ENCODE measurements at places on chromosomes 12 and 14. TPM values are rescaled to one million over a fixed set of nuclear protein-coding genes. Genes with fewer than 3 reads are reported as not detected.

GRCh38 chr12:111034886-111035577 lies 114.7 kb upstream of the MYL2 start:
- no peak for DNase-seq

DNA sequence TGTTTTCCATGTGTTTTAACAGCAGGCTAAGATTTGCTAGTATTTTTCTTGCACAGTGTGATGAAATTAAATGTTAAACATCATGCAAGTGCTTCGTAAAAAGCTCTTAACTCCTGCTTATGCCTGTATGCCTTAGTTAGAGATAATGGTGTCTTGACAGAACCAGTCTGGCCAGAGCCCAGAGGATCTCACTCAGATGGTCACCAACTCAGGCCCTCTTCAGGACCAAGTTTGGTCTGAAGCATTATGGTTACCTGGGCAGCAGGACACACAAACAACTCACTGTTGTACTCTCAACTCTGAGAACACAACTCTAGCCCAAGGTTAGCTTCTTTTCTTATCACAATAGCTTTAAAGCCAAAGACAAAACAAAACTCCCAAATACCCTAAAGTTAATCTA lies 115.4 kb downstream of the KIF21A start:
- no peak for DNase-seq

The ZNF891 gene
- total RNA-seq, result 6.2 TPM

DNA sequence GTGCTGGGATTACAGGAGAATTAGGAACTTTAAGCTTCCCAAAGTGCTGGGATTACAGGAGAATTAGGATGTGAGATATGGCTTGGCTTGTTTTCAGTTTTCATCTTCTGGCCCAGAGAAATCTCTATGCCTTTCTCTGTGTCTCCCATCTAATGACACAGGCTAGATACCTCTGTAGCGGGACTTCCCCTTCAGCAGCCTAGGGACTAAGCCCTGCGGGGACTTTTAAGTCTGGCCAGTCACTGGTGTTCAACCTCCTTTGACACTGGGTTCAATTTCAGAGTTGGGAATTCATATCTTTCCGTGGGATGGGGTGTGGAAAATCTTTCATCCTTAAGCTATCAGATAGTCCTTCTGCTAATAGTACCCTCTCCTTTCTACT lies 6.2 kb downstream of the RFC5 start:
- DNase-seq, result no peak

DNA sequence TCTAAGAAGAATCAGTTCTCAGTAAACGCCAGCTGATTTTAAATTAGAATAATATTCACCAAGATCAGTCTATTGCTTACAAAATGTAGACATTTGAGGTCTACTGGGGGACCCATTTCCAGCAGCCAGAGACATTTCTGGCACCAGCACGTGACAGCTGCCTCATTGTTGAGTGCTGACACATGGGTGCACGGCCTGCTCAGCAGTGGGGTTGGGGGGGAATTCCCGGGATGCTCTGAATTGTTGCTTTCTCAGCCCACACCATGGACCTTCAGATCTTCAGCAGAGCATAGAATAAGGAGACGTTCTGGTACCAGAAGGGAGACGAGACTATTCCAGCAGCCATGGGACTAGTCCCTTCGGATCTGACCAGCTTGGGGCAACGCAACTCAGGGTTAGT lies 18.3 kb downstream of the PLEKHG7 start:
- no peak for DNase-seq

GRCh38 chr12:102959391-102959790 lies 1.9 kb downstream of the ASCL1 start:
- no peak for DNase-seq

The LRRC23 gene
- total RNA-seq, result 9.1 TPM

The WNT1 gene
- total RNA-seq, result 1.8 TPM

DNA sequence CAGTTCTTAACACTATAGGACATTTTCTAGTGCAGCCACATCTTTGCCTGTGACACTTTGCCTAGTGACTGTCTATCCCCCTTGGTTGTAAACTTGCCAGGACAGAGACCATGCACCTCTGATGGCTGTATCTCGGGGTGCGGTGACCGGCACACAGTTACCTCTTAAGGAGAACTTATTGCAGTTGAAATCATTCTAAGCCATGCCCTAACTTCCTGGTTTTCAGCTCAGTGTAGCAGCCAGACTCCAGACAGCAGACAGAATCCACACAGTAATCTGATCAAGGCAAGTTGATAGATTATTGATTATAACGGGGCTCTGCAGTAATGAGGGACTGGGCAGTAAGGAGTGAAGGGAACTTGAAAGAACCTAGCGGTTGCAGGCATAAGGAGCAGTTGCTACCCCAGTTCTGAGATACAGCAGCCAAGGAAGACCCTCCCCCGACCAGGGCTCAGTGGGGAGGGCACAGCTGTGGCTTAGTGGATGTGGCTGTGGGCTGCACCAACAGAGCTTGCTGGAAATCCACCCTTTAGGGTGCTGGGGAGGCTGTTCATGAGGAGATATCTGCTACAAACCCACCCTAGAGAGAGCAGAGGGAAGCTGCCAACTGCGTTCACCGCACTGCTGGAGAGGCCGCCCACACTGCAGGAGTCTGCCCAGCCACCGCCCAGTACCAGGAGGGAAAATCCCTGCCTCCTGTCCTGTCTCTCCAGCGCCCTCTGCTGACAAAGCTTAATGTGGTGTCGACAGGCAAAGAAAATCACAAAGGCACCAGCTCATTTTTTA lies 58.2 kb upstream of the BEGAIN start:
- DNase-seq, result peak; percentile 77

- DNase-seq, result no peak
These were observed 173.6 kb downstream of the CALM1 start for GRCh38 chr14:90570461-90570860.

The AKAP3 gene
- total RNA-seq, result 5.5 TPM

- DNase-seq, result no peak
These were observed 332.6 kb upstream of the TMPO start for GRCh38 chr12:98182821-98183220.

The C14orf180 gene
- not detected for total RNA-seq

DNA sequence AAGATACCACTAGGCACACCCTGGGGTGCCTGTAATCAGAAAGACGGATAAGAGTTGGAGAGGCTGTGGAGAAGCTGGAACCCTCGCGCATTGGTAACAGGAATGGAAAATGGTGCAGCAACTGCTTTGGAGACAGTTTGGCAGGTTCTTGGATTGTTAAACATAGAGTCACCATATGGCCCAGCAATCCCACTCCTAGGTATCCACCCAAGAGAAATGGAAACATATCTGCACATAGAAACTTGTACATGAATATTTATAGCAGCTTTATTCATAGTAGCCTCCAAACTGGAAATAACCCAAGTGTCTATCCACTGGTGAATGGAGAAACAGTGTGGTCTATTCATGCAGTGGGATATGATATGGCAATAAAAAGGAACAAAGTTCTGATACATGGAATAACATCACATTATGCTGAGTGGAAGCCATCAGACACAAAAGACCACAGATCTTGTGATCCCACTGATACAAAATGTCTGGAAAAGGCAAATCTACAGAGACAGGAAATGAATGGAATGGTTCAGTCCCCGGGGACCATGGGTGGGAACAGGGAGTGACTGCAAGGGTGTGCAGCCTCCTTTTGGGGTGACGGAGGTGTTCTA lies 45.4 kb downstream of the JAG2 start:
- no peak for DNase-seq

DNA sequence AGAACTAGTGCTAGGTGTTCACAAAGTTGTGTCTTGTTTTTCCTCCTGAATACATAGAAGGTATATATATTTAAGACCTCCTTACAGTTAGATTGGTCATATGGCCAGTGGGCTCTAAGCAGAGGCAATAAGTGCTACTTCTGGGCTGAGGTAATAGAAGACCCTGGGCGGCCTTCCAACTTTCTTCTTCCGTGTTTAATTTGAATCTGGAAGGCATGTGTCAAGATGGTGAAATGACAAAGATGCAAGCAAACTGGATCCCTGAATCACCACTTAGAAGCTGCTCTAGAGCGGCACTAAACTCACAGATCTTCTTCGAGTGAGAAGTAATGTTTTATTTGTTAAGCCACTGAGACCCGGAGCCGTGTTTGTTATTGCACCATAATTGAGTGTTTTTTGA lies 201.0 kb upstream of the GZMB start:
- no peak for DNase-seq

DNA sequence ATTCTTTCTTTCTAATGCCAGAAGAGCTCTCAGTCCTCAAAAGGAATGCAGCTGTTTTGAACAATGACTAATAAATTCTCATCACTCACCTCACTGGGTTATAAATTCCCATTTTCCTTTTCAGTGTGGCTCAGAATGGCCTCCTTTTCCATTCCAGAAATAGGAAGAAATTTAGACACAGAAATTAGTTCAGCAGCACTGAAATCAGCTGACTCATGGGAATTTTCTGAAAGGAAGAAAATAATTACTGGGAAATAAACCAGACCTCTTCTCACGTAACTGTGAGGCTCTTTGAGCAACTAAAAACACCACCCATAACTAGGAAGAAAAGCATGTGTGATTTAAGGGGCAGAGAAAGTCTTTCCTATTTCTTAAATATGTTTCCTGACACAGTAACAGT lies 23.8 kb downstream of the CD163 start:
- no peak for DNase-seq

GRCh38 chr12:89059721-89060541 lies 292.4 kb downstream of the DUSP6 start:
- no peak for DNase-seq

DNA sequence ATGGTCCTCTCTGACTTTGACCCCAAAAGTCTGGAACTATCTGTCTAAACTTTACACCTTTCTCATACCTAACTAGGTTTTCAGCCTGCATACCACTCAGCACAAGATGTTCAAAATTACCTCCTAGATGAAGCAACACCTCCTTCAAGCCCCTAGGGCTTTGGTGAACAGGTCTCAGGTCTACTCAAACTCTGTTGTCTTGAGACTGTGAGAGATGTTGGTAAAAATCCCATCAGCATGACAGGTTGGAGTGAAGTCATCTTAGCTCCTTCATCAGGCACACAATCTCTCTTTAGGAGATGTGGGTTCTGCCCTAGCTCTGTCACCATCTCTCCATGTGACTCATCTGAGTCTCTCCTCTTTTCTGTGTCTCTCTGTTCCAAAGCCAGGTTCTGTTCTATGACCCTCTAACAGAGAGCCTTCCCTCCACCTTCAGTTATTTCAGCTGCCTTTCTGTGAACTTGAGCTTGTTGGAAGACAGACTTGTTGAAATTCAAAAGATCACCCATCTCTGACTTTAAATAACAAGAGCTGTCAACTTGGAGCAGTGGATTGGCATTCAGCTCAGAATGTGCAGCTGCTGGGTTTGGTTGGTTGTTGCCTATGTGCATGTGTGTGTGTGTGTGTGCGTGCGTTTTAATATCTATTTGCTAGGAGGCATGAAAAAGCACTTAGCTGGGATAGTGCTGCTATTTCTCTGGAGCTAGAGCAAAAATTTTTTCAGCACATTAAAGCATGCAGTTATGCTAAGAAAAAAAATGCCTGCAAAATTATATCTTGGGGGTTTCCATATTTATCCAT lies 130.7 kb downstream of the CRACR2A start:
- DNase-seq, result no peak

DNA sequence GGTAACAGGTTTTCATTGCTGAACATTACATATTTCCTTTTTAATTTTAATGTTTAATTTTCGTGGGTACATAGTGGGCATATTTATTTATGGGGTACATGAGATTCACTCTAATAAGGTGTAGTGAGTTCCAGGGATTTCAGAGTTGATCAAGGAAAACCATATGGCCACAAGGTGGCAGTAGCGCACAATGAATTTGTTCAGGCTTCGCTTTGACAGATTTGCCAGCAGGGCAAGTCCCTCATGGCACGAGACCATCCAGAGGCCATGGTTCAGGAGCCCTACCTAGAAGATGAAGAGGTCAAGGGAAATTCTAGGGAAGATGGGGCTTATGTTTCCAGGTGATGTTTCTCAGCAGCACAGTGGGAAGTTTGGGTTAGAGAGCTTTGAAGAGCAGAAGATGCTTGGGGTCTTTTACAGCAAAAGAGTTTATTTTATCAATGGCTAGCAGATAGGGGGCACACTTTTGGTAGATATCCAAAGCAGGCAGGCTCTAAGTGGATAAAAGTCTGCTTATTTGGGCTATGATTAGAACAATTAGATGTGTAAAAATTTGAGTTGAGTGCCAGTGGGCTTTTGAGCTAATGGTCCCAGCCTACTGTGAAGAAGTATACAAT lies 1004.4 kb downstream of the AACS start:
- peak; percentile 15 for DNase-seq

The BCL11B gene
- 163 TPM for total RNA-seq

DNA sequence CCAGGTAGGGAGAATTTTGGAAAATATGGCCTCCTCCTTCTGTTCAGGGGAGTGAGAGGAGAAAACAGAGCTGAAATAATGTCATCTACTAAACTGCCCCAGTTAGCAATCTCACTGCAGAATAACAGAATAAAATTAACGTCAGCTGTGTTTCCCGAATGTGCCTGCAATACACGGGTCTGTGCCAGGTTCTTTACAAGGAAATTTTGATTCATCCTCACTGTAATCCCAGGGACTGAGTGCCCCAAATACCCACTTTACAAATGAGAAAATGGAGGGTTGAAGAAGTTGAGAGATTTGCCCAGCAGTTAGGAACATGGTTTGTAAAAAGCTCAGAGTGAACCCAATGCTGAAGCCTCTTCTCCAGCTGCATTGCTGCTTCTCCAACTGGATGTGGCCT lies 21.3 kb upstream of the SERPINA6 start:
- DNase-seq, result no peak

DNA sequence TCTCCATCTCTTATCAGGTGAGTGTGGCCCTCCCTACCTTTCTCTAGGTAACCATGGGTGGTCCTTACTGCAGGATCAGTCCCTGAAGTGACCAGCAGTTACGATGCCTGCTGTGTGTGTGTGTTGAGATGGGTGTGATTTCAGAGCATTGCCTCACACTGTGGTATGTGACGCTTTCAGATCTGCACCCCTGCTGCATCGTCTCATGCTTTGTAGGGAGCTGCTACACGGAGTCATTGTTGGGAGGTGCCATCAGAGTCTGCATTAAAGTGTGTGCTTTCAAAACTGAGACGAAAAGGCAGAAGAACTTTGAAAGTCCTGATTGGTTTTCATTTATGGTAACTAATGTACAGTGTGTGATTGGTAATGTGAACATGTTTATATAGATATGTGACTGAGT lies 150.5 kb downstream of the PELI2 start:
- DNase-seq, result no peak

- DNase-seq, result no peak
These were observed 249.1 kb upstream of the PPFIA2 start for GRCh38 chr12:82008251-82008650.

- no peak for DNase-seq
These were observed 309.1 kb downstream of the GXYLT1 start for GRCh38 chr12:41835556-41835955.

DNA sequence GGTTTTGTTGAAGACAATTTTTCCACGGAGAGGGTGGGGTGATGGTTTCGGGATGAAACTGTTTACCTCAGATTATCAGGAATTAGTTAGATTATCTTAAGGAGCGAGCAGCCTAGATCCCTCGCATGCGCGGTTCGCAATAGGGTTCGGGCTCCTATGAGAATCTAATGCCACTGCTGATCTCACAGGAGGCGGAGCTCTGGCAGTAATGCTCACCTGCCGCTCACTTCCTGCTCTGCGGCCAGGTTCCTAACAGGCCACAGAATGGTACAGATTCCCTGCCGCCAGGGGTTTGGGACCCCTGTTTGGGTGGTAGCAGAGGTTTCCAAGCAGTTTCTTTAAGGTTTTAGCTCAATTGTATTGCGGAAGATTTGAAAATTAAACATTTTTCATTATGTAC lies 439.8 kb upstream of the OR4E1 start:
- DNase-seq, result peak; percentile 41

GRCh38 chr12:52250048-52250990 lies 17.3 kb downstream of the KRT7 start:
- DNase-seq, result no peak

The CYP46A1 gene
- total RNA-seq, result 0.36 TPM

GRCh38 chr14:38201137-38201828 lies 6.4 kb upstream of the SSTR1 start:
- DNase-seq, result no peak

The C3AR1 gene
- 6.1 TPM for total RNA-seq
